ENCODE measurements at places on chromosomes 12 and 14.

- no peak for DNase-seq
Observed at GRCh38 chr12:91119089-91119488, 7.8 kb upstream of the LUM start.

GRCh38 chr12:43980627-43981191 lies 144.8 kb downstream of the TMEM117 start:
- DNase-seq = no peak

GRCh38 chr12:3715999-3716398 lies 36.9 kb downstream of the CRACR2A start:
- DNase-seq = no peak

- no peak for DNase-seq
Observed at GRCh38 chr12:111998015-111998414, 14.9 kb downstream of the TMEM116 start.

GRCh38 chr14:75335571-75335970 lies 56.9 kb downstream of the FOS start:
- DNase-seq = no peak

GRCh38 chr14:69152181-69152901 lies 578 bp downstream of the DCAF5 start:
- DNase-seq = no peak
